ENCODE measurements at places on chromosomes 11 and 22.

DNA sequence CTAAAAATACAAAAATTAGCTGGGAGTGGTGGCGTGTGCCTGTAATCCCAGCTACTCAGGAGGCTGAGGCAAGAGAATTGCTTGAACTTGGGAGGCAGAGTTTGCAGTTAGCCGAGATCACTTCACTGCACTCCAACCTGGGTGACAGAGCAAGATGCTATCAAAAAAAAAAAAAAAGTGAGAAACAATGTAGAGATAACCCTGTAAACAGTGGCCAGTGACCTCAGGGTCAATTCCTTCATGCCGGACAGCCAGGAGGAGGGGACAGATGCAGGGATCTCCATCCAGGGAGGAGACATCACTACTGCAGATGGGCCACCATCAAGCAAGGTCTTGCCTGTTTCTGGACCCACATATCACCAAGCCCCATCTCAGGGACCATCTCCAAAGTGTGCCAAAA is 10.2 kb downstream of the CFL1 start:
- DNase-seq: no peak

DNA sequence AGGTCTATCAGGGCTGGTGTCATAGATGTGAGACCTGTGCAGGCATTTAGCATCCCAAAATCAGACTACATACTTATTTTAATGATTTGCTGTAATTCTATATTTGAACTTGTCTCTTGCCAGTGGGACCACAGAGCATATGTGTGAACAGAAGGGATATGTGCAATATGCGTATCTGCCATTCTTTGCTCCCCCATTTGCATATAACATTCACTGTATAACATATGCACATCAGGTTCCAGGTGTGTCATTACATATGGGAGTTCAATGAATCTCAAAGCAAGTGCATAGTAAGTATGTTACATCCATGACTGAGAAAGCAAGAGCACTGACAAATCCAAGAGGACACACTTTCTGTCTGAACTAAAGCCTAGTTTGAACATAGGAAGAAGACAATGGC is 1115.1 kb upstream of the CNTN5 start:
- no peak for DNase-seq

DNA sequence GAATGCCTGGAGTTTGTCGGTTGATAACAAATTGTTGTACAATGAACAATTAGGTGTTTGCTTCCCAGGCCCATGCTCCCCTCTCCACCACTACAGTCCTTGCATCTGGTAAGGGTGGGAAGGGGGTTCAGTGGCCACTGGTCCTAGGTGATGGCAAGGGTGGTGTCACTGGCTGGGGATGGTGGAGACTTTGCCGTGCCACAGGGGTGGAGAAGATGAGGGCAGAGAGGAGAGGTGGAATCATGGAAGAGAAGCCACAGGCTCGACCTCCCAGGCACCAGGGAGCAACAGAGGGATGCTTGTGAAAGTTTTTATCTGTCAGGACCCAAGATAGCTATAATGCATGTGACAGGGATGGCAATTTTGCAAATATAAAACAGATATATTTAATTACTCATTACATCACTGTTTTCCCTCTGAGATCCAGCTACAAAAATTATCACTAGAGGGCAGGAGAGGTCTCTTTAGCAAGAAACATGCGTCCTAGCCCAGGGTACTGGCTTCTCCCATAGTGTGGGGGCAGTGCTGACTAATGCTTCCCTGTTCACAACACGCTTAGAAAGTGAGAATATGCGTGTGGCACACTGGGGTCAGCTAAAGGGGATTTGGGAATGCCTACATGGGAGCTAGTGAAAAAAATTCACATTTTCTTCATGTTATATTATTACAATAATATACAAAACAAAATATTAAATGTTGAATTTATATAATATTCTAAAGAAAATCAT is 49.0 kb upstream of the AMPD3 start:
- DNase-seq: peak; percentile 82

- no peak for DNase-seq
Observed at GRCh38 chr11:39036021-39036420, 2423.4 kb downstream of the LRRC4C start.

- DNase-seq: no peak
Observed at GRCh38 chr11:110272919-110273318, 23.5 kb downstream of the RDX start.

DNA sequence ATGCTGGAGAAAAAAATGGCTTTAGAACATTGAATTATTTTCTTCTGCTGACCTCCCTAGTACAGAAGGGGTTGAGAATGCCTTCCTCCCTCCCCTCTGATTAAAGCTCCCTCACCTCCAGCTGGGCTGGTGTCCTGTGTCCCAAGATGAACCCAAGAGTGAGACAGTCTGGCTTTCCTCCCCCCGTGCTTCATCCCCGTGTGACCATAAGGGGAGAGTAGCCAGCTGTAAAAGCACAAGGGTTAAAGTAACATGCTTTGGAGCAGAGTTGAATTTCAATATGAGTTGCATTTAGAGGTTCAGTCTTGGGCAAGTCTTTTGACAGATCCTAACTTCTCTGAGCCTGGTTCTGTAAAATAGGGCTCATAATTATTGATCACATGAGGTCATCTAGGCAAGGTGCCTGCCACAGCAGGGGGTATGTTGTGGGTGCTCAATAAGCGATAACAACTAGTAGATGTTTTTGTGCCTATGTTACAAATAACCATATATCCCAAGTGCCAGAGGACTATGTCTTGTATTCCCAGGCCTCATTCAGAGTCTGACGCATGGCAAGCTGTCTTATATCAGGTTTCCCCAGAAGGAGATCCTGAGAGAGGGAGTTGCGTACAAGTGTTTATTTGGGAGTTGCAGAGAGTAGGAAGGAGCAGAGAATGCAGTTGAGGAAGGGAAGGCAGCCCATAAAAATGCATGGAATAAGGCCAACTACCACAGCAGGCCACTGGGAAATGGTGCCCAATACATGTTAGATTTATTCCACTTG is 4.1 kb downstream of the PRG2 start:
- DNase-seq: no peak

- DNase-seq: no peak
Observed at GRCh38 chr11:1235306-1235900, 12.5 kb downstream of the MUC5B start.

DNA sequence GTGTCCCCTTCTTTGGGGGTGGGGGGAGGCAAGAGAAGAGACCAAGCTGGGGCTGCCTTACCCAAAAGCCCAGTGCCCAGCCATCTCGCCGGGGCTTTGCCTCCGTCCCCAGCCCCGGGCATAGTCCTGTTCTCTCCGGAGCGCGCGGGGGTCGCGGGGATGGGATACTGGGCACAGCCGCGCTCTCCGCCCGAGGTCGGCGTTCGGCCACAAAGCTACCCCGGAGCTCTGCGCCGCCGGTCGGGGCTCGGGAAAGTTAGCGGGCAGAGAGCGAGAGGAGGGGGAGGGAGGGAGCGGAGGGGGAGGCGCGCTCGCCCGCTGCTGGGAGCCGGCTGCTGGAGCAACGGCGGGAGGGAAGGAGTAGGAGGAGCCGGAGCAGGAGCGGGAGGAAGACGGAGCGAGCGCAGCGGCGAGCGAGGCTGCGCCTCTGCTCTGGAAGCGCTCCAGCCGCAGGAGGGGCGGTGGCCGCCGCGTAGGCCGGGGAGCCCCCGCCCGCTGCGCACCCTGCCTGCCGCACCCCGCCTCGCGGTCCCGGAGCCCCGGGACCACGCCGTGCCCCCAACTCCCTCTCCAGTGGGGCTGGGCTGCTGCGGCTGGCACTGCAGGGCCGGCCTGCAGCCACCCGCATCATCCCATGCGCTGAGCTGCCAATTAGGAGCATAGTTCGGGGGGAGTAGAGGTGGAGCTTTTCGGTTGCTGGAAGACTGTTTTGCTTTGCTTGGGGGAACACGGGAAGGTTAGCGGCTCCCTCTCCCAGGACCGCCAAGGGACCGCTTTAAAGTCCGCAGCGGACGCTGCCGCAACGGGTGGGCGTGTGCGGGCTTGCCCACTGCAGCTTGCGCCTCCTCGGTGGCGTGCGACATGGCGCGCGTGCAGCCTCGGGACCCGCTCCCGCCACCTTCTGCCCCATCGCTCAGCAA is at the start of gene SCN4B:
SCN4B (minus strand) TSS at position 272 of the 920 bp plus-strand sequence; CDS start at position 122, 150 bp downstream.
- DNase-seq: no peak

DNA sequence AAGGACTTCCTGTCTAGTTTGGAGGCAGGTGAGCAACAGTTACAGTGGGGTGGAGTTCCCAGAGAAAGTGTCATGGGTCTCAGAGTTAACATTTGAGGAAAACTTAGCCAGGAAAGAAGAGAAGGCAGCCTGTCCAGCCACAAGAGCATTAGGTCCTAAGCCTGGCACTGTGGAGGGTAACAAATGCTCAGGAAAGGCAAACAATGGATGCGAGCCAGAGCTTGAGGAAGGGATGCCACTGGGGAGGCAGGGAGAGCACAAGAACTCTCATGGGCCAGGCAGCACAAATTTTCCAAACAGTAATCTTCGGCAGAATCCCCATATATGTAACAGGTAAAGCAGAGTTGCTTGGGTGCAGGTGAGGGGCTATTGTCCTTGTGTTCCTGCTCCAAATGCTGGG is 8.0 kb upstream of the SERPIND1 start:
- no peak for DNase-seq

DNA sequence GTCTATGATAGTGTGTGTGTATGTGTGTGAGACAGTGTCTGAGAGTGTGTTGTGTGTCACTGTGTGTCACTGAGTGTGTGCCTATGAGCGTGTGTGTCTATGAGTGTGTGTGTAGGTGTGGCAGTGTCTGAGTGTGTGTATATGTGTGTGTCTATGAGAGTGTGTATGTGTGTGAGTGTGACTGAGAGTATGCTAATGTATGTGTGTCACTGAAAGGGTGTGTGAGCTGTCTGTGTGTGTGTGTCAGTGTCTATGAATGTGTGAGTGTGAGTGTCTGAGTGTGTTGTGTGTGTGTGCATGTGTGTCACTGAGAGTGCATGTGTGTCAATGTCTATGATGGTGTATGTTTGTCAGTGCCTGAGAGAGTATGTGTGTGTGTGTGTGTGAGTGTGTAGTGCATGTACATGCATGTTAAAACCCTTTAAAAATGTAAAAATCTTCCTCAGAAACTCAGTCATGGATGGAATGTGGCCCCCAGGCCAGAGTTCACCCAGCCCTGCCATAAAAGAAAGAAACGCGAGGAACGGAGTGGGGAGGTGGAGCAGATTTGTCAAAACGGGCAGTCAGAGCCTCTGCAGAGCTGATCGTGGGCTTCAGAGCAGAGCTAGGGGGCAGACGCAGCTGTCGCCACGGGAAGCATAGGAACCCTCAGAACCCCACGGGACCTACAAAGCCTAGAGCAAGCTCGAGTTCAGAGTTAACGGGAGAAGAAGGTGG is 218.8 kb downstream of the CTTN start:
- no peak for DNase-seq

DNA sequence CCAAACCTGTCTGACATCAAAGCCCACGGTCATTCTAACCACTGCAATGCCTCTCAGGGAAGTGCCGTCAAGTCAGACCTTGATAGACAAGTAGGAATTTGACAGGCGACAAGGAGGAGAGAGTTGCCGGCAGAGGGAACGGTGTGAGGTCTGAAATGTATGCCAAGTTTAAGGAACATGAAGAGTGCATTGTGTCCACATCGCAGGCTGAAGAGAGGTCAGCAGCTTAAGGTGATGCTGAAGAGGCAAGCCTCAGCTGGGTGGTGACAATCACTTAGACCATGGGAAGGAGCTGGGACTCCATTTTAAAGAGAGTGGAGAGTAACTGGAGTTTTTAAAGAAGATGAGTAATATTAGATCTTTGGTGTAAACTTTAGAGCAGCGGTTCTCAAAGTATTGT is 104.9 kb upstream of the TBCEL start:
- DNase-seq: no peak

GRCh38 chr11:61961570-61962212 is 5.7 kb downstream of the FTH1 start:
- DNase-seq: no peak

GRCh38 chr11:77654770-77655434 is 17.3 kb upstream of the CLNS1A start:
- DNase-seq: no peak

DNA sequence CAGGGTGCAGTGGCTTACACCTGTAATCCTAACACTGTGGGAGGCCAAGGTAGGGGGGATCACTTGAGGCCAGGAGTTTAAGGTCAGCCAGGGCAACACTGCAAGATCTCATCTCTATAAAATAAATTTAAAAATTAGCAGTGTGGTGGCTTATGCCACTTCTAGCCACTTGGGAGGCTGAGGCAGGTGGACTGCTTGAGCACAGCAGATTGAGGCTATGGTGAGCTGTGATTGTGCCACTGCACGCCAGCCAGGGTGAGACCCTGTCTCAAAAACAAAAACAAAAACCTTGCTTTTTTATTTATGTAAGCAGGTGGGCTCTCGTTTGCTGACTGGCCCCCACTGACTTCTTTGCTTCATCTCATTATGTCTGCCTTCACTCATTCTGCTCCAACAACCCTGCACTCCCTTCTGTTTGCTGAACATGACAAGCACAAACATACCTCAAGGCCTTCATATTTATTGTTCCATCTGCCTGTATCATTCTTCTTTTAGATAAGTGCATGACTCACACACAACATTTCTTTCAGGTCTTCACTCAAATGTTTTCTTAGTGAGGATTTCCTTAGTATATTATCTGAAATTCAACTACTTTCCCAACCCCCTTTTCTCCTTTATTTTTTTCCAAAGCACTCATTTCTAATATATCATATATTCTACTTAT is 32.4 kb upstream of the CLNS1A start:
- peak; percentile 21 for DNase-seq

GRCh38 chr11:77779935-77780334 is 40.6 kb downstream of the RSF1 start:
- DNase-seq: no peak

DNA sequence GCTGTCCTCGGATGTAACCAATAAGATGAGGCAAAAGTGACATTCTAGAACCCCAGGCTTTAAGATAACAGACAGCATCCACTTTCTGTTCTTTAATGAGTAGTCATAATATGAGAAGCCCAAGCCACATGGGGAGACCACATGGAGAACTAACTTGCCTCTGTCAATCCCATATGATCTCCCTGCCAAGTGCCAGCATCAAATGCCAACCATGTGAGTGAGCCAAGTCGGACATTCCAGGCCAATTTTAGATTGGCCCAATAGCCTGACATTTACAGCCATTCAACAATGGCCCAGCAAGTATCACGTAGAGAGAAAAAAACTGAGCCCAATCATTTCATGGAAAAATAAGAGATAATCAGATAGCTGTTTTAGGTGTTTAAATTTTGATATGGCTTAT is 2048.3 kb upstream of the RAG2 start:
- no peak for DNase-seq

GRCh38 chr22:23190526-23190925 is 10.2 kb downstream of the BCR start:
- no peak for DNase-seq

DNA sequence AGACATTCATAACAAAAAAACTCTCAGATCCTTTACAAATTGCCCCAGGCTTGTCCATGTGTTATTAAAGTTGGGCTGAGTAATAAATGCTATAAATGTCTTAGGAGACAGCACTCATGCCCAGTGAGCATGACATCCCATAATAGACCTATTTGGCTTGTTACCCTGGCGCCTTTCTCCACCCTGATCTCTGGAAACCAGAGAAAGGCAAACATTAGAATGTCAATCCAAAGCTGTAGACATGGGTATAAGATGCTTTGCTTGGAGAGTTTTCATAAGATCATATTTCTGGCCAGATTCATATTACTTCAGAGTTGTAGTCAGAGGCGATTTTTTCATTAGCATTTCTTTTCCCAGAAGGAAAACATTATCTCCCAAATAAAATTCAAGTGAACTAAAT is 161.3 kb upstream of the UBASH3B start:
- DNase-seq: peak; percentile 17
